ENCODE measurements at places on chromosomes 12 and 14. TPM values are rescaled to one million over a fixed set of nuclear protein-coding genes. Genes with fewer than 3 reads are reported as not detected.

KRT2 gene
- total RNA-seq = not detected

OVCH1 gene
- total RNA-seq = 0.17 TPM

PRPH gene
- not detected for total RNA-seq

KLRC2 gene
- total RNA-seq = not detected

LTA4H gene
- total RNA-seq = 67.4 TPM

MMP17 gene
- 18.5 TPM for total RNA-seq

KRT79 gene
- total RNA-seq = not detected

HOXC5 gene
- total RNA-seq = not detected

CSRP2 gene
- 23.3 TPM for total RNA-seq

ZNF605 gene
- total RNA-seq = 10.0 TPM

SLC6A13 gene
- not detected for total RNA-seq

PAX9 gene
- not detected for total RNA-seq

PIWIL1 gene
- not detected for total RNA-seq

MANSC1 gene
- 4.1 TPM for total RNA-seq

DAO gene
- not detected for total RNA-seq

AP5M1 gene
- 18.1 TPM for total RNA-seq

LRRC43 gene
- total RNA-seq = 0.43 TPM

CARMIL3 gene
- 0.23 TPM for total RNA-seq

RIMBP2 gene
- 0.23 TPM for total RNA-seq

NELL2 gene
- total RNA-seq = 0.47 TPM

KRT8 gene
- total RNA-seq = 48.8 TPM

GALNT16 gene
- total RNA-seq = 1.1 TPM

CLEC4C gene
- not detected for total RNA-seq

LRFN5 gene
- total RNA-seq = 1.8 TPM

ABCC9 gene
- total RNA-seq = 1.6 TPM
